ENCODE measurements at places on chromosomes 4 and X. TPM values are rescaled to one million over a fixed set of nuclear protein-coding genes. Genes with fewer than 3 reads are reported as not detected.

Gene AKAP4
- not detected for total RNA-seq

Gene LGI2
- 0.30 TPM for total RNA-seq

Gene PDLIM3
- not detected for total RNA-seq

Gene UGT2A1
- total RNA-seq, result not detected

Gene KLB
- not detected for total RNA-seq

Gene RS1
- total RNA-seq, result not detected

Gene TEX13D
- not detected for total RNA-seq

Gene SULT1B1
- total RNA-seq, result not detected

Gene MEPE
- total RNA-seq, result not detected

Gene TRIM2
- 7.0 TPM for total RNA-seq

Gene CT55
- not detected for total RNA-seq

GRCh38 chrX:134625315-134625718 is 33.0 kb downstream of the PLAC1 start:
- DNase-seq, result peak; percentile 60

DNA sequence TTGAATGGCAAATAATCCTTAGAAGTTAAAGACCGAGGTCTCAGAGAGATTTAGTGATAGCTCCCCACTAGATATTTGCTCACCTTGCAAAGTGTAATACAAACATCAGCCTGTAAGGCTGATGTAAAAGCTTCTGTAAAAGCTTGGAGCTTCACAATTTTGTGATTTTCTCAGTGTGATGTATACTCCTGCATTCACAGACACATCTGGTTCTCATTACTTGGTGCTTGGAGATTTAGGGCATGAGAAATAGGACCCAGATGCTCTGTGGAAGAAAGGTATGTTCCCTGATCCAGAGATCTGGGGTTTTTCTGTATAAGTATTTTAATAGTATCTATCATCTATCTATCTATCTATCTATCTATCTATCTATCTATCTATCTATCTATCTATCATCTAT is 1664.3 kb downstream of the C4orf33 start:
- no peak for DNase-seq

DNA sequence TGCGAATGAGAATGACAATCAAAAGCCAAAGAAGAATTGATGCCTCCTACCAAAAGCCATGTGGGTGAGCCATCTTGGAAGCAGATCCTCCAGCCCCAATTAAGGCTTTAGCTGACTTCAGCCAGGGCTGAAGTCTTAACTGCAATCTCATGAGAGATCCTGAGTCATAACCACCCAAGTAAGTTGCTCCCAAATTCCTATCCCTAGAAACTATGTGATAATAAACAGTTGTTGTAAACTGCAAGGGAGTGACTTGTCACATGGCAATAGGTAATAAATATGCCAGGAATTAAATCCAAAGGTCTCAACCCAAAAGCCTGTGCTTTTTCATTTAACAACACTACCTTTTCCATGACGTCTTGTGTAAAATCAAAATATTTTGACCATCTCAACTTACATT is 154.2 kb upstream of the TBL1X start:
- peak; percentile 40 for DNase-seq

DNA sequence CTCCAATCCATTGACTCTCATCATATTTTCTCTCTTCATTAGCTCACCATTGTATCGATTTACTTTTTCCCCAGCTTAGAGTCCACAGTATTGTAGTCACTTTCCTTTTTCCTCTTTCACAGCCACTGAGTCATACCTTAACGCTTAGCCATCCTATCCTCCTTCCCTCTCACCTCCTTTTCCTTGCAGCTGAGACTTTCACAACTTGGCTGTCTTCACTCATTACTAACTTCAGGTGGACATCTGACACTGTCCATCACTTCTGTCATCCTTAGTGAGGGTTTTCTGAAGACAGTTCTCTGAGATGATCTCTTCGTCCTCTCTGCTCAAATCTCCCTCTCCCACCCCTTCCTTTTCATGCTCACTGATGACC is 70.5 kb upstream of the ESX1 start:
- no peak for DNase-seq

GRCh38 chr4:169682372-169683047 is 62.1 kb downstream of the CLCN3 start:
- no peak for DNase-seq

DNA sequence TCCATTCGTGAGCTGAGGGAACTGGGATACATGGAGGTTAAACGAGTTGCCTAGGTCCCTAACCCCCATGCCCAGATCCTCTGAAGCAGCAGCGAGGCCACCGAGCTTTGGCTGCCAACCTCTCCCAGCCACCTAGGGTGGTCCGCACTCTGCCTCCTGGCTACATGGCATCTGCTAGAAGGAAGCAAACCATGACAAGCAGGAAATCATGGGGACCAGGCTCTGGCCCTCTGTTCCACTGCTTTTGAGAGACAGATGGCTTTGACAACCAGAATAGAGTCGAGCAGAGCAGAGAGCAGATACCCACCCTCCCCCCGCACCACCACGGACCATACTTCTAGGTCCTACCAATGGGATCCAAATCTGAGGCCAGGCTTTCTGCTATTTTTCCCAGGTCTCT is 37.5 kb upstream of the NKRF start:
- DNase-seq, result no peak

DNA sequence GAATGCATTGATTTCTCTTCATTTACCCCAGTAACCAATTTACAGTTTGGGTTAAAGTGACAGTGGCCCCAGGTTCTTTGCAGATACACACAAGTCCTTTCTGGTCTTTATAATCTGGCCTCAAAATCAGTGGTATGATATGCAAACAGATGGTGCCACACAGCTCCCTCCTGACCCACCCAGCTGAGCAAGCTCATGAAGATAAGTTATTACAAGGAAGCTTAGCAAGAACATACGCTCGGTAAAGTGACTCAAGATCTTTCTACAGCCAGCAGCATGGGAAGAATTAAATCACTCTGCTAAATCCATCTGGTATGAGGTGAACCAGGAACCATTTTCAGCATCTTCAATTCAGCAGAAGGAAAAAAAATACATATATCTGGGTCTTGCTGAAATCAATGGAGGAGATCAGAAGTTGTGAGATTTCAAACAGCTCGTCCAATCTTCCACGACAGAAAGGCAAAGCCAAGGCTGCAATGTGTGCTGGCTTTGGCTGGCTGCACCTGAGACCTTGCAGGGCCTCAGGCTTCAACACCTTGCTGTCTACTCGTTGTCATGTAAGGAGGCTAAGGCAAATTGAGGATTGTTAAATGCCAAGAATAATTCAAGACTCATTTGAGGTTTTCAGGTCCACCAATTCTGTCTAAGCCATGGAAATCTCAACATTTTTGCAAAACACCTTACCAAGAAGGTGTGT is 28.2 kb downstream of the SEL1L3 start:
- DNase-seq, result no peak

DNA sequence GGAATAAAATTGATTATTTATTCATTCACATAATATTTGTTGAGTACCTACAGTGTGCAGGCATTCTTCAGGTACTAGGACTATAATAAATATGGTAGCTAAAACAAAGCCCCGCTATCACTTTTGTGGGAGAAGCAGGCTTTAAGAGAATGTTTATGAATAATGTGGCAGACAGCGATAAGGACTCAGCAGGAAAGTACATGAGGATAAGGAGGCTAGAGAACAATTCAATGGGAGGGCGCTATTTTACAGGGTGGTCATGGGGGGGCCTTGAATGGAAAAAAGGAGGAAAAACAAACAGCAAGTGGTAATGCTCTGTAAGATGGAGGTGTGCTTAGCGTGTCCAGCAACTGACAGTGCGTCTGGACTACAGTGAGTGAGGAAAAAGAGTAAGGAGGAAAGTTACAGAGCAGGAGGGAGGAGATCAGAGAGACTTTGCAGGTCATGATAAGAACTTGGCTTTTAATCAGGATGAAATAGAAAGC is 264.2 kb upstream of the ETNPPL start:
- DNase-seq, result no peak

DNA sequence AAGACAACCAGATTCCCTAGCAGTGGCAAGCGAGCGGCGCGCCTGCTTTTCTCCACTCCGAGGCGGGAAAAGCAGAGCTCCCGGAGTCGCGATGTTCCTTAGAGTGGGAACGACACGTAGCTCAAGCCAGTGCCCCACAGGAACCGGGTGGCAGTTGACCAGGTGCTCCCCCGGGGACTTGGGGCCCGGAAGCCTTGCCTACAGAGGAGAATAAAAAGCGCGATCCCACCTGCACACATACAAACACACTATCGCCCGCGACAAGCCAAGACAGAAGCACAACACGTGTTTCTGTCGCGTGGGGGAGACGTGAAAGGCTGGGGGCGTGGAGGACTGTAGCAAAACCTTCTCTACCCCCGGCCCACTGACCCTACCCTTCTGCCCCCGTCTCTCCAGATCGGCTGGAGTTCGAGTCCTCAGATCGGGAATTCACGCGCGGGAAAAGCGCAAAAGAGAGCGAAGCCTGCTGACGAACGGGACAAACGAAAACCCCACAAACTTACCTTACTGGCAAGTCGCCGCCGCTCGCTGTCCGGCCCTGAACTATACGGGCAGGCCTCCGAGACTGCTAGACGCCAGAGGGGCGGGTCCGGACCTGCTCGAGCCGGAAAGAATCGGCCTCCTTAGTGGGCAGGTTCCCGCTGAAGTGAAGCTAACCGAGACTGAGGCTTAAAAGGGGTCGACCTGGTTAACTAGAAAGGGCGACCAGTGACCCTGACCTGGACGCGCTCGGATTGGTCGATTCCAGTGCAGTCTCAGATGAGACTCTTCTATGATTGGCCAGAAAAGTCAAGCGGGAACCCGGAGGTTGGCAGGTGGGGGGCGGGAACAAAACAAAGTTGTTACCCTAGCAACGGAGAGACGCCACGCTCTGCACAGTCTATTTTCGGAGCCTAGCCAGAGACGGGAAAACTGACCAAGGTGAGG is at the start of the genes DNAAF6 and NUP62CL:
Gene DNAAF6 (plus strand): TSS at position 842 of the 927 bp plus-strand sequence. CDS start 6,265 bp downstream, outside the sequence.
Gene NUP62CL (minus strand): TSS at position 664 of the 927 bp plus-strand sequence. CDS start 31,287 bp downstream, outside the sequence.
- DNase-seq, result peak; percentile 23

DNA sequence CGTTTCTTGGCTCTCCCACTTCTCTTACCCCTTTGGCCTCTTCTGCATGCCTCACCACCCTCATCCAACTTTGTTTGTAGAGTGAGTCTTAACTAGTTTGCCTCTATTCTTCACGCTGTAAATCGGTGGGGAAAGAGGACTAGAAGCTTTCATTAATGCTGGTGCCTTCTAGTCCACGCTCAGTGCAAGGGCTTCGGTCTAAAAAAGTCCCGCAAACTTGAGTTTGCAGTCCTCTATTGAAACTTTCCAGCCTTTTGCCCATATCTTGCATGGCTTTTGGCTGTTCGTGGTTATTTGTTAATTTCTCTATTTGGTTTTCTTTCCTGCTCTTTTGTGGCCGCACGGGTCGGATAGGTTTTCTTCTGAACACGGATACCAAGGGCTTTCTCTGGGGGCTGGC is 868 bp downstream of the DACH2 start:
- no peak for DNase-seq

GRCh38 chr4:16437836-16438235 is 211.6 kb upstream of the TAPT1 start:
- DNase-seq, result no peak

DNA sequence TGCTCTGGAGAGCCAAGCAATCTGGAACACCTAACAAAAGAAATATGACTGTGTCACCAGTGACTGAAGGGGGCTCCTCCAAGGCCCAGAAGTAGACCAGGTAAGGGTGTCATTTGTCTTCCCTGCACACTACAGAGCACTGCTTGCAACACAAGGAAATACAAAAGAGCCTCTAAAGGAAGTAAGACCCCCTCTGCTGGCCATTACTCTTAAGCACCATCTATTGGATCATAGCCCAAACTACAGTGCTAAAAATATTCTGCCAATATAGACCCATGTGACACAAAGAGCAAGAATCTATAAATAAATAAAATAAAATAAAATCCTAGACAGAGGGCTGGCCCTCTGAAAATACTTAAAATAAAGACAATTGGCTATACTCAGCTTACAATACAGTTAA is 528.7 kb downstream of the TMA16 start:
- DNase-seq, result no peak

DNA sequence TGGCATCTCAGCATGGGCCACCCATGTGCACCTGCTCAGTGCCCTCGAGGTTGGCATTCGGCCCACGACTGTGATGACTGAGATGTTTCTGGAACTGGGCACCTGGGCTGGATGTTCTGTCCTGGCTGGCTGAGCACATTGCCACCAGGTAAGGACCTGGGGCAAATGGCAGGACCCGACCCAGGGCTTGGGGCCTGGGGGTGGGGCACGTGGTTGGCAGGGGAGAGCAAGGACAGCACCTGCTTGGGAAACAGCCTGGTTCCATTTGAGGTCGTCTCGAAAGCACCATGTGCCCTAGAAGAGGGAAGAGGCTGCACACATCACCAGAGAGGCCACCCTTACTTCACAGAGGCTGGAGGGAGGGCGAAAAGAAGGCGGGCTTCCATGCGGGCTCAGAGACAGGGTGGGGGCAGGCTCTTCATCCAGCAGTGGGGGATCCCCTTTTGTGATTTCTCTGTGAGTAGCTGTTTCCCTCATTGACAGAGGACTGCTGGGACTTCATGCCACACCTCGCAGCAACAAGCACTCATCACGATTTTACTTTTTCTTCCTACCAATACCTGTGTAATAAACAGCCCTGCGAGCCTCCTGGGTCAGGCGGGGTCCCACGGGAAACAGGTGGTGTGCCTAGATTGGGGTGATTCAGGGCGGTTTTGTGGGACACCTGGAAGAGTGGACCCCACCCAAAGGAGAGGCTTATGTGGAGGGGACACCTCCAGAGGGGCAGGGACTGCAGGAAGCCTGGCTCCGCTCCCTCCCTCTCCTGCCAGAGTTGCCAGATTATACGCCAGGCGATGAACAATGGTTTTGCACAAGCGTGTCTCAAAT is 12.0 kb downstream of the TMEM187 start:
- no peak for DNase-seq

GRCh38 chrX:105695451-105695850 is 126.9 kb upstream of the NRK start:
- DNase-seq, result no peak

DNA sequence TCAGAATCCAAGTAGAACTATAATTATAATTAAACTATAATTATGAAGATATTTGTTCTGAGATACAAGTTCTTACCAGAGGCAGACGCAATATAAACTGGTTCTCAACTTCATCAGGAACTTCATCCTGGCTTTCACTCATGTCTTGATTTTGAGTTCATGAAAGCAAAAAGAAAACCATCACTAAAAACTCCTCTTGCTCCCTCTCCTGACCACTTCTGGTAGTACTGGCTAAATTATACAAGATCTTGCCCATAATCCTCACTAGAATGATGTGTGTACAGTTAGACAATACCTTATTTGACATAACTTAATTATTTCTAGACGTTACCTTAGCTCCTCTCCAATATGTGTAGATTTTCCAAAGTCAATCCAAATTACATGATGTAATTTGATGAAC is 3.7 kb downstream of the TAF7L start:
- no peak for DNase-seq

GRCh38 chr4:152072001-152072485 is 311.2 kb upstream of the GATB start:
- DNase-seq, result no peak

DNA sequence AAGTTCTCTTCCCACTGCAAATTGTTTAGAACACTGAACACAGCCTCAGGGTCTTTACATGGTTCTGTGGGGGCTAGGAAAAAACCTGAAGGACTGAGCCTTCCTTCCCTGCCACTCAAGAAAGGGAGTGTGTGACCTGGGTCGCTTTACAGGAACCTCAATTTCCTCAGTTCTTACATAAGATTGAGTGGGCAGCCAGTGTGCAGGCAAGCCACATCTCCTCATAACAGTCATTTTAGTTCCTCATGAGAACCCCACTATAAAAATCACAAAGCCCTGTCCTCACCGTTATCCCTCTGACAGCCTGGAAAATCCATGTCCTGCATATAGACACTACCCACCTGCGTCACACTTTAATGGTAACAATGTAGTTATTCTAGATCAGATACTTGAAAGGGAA is 2.1 kb upstream of the ETDC start:
- DNase-seq, result no peak

GRCh38 chrX:136711147-136711546 is 63.2 kb downstream of the CD40LG start:
- DNase-seq, result peak; percentile 58

- no peak for DNase-seq
Observed at GRCh38 chr4:2290974-2291704, 29.2 kb upstream of the MXD4 start.
